Stimulated activated CD8-positive, alpha-beta memory T cell treated with anti-CD3 and anti-CD28 coated beads, Interleukin-7, amount 100 ng/mL, for 4 hours (primary cell): ENCODE measurements at places on chromosomes 11 and 22.

DNA sequence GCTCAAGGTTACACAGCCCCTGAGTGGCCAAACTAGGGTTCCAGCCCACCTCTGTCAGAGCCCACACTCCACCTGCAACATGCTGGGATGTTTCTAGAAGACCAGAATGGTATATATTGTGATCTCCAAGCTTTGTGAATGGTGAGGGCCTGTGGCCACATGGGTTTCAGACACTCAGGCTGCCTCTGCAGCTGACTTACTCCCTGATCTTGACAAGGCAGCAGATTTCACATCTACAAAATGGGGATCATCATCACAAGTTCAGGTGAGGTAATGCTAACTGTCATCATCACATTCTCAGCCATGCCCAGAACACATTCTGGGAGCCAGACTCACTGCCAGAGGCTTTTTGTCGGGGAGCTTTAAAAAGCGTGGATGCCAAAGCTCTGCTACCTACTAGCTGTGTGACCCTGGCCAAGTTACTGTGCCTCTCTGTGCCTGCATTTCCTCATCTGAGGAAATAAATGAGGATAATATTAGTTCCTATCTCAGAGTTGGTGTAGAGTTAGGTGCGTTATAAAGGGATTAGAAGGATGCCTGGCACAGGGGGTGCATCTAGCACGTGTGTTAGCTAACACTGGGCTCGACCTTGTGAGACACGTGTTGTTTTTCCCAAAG, 24.9 kb upstream of the WNT11 start:
- no peak for DNase-seq

DNA sequence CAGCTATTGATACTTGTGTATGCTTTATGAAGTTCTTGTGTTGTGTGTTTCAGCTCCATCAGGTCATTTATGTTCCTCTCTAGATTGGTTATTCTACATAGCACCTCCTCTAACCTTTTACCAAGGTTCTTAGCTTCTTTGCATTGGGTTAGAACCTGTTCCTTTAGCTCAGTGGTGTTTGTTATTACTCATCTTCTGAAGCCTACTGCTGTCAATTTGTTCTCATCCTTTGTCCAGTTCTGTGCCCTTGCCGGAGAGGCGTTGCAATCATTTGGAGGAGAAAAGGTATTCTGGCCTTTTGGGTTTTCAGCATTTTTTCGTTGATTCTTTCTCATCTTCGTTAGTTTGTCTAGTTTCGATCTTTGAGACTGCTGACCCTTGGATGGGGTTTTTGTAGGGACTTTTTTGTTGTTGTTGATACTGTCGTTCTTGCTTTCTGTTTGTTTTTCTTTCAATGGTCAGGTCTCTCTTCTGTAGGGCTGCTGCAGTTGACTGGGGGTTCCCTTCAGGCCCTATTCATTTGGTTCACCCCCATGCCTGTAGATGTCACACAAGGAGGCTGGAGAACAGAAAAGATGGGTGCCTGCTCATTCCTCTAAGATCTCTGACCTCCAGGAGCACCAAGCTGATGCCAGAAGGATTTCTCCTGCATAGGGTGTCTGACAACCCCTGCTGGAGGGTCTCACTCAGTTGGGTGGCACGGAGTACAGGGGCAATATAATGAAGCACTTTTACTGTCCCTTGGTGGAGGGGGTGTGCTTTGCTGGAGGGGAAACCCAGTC, 35.9 kb upstream of the MUC15 start:
- no peak for DNase-seq

- DNase-seq = no peak
Observed at GRCh38 chr11:84129961-84130576, 843.9 kb upstream of the CCDC90B start.

GRCh38 chr11:47175746-47176327, 842 bp downstream of the ARFGAP2 start:
- DNase-seq = no peak
